ENCODE measurements at places on chromosomes 4 and X.

- no peak for DNase-seq
Measured at GRCh38 chr4:75708218-75708691, 16.1 kb upstream of the USO1 start.

DNA sequence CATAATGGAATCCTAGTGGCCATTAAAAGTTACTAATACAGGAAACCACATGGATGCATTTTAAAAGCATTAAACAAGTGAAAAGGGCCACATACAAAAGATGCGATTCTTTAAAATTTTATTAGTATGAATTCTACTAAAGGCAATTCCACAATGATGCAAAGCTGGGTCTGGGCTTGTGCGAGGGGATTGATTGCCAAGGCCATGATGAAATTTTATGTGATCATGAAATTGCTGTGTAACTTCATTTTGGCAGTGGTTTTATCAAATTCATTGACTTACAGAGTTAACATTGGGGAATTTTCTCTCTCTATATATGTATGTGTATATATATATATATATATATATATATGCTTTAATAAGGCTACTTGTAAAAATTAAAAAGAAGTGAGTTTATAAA, 1142.5 kb upstream of the IGFBP7 start:
- DNase-seq: no peak

GRCh38 chr4:94304365-94304971, 38.2 kb downstream of the HPGDS start:
- DNase-seq: no peak

DNA sequence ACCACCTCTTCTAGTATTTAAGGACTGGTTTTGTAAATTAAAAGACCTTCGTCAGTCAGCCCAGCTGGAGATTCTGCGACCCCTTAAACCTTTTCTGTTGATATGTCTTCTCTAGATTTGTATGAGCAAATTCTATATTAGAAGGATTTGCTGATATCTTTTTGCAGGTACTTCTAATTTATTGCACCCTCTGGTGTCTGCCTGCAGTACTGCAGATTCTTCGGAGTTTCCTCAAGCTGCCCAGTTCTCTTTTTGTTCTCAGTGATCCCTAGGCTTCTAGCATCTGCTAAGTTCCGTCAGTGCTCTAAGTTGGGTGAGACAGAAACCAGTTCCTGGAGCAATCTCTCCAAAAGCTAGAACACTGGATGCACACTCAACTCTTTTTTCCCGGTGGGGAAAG, 545.2 kb downstream of the C4orf33 start:
- DNase-seq: no peak

DNA sequence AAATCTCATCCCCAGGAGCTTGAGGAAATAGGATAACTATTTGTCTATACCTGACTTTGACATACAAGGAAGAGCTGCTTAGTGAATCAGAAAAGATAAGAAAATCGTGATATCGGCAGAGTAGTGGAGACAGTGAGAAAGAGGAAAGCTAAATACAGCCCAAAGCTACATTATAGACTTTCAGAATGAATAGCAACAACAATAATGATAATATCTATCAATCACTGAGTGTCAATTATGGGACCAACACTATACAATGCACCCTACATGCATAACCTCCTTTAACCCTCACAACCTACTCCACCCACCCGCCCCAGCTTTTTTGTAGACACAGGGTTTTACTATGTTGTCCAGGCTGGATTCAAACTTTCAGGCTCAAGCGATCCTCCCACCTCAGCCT, 205.1 kb downstream of the PPP3CA start:
- no peak for DNase-seq

DNA sequence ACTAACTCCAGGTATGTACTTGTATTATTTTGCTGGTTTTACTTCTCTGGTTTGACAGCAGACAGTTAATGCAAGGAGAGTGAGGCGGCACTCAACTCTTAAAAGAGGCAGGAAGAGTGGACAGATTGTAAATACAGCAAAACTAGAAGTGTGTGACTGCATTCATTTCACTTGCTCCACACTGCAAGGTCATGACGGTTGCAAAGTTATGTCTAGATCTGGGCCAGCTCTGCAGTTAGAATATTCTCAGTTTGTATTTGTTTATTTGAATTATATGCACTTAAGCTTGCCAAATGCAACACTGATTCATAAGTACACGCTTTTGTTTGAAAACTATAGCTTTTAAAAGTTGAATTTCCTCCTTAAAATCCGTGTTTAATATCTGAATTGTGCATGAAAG, 148.9 kb downstream of the STIM2 start:
- DNase-seq: no peak

DNA sequence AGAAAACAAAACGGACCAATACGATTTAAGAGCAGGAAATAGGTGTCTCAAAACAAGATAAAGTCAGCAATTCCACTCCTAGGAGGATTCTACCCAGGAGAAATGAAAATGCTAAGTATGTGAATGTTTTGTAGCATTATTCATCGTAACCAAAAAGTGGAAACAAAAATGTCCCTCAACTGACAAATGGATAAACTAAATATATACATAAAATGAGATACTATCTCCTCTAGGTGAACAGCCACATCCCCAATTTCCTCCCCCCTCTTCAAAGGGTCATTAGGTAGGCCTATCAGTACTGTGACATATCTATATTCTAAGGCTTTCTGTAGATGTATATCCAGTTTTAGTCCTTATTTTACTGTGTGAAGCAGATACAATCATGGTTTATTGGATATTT, 18.0 kb downstream of the DDX3X start:
- no peak for DNase-seq
